Anterior cingulate cortex (tissue), 58 donors: ENCODE measurements at places on chromosomes 12 and 14.

DNA sequence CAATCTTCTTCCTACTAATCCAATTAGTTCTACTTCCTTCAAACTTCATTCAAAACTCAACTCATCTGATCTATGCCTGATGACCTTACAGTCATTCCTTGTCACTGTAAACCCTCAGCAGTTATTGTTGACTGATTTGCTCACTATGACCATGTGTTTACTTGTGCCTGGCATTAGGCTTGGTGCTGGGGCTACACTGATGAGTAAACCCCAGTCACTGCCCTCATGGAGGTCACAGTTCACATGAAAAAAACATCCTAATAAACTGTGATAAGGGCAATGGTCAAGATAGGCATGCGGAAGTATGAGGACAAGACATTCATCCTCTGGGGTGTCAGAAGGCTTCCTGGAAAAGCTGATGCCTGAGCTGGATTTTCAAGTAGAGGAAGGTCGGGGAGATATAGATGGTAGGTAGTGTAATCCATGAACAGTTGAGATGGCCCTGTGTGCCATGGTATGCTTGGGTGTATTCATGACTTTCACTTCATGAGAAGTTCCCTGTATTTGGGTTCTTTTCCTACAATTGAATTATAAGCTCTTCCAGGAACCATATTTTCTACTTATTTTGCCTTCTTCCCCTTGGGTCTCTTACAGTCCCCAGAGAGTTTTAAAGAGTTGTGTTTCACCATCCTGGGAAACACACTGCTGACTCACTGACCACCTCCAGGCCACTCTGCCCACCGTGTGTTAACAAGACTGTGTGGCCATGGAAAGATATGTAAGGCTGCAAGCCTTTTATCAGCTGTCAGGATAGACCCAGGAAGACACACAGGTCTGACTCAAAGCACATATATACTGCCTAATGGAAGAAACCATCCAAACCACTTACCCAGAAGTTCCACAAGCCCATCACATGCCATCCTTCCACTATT is 38.7 kb upstream of the DUSP6 start:
- DNase-seq: no peak

DNA sequence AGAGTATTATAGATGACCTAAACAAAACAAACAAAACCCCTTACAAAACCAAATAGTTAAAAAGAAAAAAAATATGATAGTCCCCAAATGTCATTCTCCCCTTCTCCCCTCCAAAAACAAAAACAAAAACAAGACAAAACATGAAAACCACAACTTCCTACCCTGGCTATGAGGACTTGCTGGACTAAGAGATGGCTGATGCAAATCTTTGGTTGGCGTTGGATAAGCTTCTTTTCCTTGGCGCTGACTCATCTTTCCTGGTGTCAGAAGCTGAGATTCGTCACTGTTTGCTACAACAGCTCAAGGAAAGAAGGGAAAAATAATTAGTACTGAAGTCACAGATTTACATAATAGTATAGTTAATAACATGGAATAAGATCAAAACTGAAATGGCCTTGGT is 102.5 kb upstream of the BBS10 start:
- no peak for DNase-seq

DNA sequence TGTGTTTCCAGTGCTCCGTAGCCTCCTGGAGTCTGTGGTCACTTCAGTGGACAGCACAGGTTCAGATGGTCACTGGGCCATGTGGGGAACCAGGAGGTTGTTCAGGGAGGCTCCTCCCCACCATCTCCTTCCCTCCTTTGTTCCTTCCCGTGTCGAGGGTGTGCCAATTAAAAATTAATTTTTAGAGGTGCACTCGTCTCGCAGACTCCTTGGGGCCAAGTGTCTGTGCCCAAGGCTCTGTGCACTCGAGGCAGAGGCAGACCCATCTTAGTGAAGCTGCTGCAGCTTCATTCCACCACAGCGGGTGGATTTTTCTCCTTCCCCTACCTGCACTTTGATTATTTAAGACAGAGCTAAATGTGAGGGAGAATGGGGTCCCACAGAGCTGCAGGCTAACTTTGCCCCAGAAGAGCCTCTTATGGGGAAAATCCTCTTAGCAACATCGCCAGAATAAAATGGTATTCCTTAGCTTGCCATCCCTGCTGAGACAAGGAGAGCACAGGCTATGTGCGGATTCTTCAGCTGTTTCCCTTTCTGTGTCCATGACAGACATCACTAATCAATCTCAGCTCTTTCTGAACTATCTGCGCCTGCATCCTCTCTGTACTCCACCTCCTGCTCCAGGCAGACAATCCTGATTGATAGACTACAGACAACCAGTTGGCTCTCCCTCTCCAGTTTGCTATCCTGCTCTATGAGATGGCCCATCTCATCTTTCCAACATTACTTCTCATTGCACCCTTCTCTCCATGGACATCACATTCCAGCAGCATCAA is 159.5 kb downstream of the VRK1 start:
- no peak for DNase-seq

DNA sequence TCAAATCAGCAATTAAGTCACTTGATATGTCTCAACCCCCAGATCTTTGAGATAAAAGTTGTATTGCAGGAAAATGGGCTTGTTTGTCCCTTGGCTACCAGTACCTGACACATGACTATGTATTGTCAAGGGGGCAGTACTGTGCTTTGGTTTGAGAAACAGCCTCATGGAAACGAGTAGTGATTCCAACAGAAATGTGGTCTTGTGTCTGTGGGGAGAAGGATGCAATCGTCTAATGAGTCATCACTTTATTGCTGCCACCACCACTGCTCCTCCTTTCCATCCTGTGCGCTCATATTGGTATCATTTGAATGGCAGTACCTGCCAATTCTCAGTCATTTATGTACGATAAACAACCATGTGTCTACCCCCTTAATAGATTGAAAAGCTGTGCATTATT is 72.8 kb upstream of the ARHGAP5 start:
- DNase-seq: no peak

- no peak for DNase-seq
Measured at GRCh38 chr12:85809500-85809899, 26.7 kb downstream of the RASSF9 start.

DNA sequence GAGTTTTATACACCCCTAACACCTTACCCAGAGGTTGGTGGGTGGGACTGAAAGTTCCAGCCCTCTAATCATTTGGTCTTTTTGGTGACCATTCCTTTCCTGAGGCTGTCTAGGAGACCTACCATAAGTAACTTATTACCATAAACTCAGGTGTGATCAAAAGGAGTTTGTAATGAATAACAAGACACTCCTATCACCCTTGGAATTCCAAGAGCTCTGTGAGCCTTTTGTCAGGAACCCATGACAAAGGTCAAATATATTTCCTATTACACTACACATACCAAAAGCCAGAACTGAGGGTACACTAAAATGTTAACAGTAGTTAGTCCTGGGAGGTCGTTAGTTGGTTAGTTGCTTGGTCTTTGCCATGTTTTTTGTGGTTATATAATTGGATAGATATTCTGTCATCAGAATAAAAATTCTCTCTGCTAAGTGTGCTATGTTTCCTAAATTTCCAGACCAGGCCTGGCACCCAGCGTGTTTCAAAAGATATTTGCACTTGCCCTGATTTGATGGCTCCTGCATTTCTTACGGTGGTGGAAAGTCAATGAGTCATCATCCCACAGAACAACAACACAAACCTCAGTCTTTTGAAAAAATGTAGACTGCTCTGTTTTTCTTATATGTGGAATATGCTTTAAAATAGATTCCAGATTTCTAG is 27.0 kb upstream of the AKAP5 start:
- DNase-seq: no peak

DNA sequence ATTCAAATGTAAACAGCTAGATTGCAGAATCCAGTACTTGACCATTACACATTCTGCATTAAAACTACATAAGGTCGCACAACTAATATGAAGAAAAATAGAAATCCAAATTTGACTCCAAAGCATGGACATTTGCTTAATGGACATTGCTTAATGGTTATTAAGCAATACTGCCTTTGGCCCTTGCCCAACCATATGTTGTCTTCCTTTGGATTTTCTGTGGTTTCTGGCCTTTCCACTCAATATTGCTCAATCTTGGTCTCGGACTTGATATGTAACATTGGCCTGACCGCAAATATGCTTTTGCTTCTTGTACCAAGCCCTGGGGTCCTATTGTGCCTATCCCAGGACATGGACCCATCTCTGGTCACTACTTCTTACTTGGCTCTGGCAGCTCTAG is 67.2 kb downstream of the PTPRR start:
- DNase-seq: no peak

DNA sequence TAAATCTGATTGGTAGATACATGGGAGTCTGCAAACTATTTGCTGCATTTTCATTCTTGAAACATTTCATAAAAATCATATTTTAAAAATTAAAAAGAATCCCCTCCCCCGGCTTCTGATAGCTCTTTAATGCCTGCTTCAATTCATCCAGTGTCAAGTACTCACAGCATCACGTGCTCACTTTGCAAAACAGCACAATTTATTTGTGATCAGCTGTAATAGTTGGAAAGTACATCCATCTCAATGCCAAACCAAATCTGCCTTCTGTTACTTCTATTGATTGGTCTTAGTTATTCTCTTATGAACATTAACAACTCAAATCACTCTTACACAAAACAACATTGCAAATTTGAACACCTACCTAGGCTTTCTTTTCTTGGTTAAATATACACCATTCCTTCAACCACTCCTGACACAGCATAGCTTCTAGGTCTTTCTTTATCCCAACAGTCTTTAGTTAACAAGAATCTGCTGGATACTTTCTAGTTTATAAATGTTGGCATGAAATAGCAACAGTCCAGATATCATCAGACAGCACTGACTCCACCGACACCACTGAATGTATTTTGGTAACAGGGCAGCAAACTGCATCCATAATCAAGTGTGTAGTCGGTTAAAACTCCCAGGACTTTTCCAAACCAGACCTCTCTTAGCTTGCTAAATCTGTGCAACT is 58.0 kb downstream of the PARP11 start:
- no peak for DNase-seq

DNA sequence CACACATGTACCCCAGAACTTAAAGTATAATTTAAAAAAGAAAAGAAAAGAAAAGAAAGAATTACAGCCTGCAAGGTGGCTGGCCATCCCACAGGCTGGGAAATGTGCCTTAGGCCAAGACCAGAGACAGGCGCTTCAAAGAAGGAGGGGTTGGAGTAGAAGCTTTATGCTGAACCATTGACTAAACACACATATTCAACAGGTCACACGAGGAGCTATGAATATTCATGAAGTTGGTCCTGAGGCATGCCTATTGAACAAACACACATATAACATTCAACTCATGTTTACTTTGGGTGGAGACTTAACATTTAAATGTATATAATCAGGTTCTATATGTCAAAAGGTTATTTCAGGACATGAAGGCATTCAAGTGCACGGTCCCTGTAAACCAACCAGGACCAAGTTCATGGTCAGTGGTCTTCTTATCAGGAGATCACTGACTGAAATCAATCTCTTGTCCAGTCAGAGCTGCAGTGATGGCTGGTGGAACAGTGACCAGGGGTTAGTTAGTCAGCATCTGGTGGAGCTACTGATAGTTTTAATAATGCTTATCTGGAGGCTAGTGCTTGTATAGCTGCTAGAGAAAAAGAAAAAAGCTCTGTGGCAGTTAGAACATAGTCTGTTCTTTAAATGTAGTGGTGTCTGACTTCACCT is 35.6 kb upstream of the ITPR2 start:
- no peak for DNase-seq

DNA sequence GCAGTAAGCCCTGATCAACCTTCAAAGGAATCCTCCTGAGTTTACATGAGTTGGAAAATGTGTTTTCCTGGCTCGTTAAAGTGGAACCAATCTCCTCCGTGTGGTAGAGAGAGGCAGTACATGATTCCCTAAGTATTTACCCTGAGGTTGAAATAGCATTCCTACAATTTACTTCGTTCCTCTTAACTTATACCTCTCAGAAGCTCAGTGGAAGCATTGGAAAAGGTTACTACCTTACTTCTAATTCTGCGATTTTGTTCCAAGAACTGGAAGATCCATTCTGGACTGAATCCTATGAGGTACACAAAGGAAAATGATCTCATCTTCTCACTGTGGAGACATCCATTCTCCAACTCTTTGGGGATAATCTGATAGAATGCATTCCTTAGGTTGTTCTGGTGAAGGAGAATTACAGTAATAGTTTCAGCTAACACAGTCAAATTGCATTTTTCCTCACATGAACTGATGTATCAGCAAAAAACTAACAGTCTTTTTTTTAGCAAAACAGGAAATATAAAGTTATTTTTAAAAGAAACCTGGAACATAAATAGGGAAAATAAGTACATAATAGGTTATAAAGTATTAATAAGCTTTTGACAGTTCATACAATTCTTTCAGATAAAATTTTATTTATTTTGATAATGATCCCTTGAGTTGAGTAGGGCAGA is 475.6 kb downstream of the PDZRN4 start:
- no peak for DNase-seq

- no peak for DNase-seq
Measured at GRCh38 chr12:119630223-119630780, 36.7 kb downstream of the TMEM233 start.

DNA sequence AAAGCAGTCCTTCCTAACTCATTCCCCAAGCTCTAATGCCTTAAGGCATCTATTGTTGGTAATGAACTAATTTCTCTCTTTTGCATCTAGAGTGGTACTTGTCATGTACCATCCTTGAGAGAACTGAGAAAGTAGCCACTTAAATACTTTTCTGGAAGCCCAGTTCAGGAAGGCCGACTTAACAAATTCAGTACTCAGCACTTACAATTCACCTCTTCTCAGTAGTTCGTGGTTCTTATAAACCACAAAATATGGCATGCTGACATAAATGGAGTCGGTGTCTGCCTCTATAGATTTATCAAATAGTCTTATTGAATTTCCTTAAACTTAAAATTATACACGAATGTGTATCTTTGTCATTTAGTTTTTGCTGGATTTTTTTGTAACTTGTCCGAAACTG is 9.4 kb upstream of the COCH start:
- DNase-seq: no peak

- DNase-seq: no peak
Measured at GRCh38 chr12:64318605-64319004, 72.0 kb downstream of the C12orf56 start.

DNA sequence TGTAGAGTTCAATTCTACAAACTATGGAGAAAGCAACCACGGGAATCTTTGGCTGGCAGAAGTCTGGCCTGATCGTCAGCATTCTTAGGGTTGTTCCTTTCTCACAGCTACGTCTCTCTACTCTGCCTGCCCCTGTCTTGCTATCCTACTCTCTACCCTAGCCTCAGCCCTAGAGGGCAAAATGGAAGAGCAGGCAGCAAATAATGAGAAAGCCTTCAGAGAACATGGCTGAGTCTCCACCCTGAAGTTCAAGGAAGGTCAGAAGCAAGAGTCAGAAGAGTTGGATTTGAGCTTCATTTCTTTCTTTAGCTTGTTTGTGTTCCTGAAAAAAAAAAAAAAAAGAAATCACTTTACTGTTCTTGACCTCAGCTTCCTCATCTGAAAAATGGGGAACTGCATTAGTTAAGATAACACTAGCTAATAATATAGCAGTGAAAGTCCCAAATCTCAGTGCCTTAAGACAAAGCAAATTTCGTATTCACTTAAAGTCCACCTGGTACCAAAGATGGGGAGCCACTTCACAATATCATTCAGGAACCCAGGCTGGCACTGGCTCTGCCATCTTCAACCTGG is 50.2 kb upstream of the CCND2 start:
- no peak for DNase-seq

- no peak for DNase-seq
Measured at GRCh38 chr14:36091096-36091495, 85.4 kb downstream of the PTCSC3 start.
